Bone marrow (tissue), 2 donors: ENCODE measurements at places on chromosomes 7 and 10.

GRCh38 chr10:119668461-119668860, 17.3 kb downstream of the BAG3 start:
- DNase-seq, result no peak

GRCh38 chr7:1939434-1940401, 269.6 kb downstream of the ELFN1 start:
- no peak for DNase-seq

DNA sequence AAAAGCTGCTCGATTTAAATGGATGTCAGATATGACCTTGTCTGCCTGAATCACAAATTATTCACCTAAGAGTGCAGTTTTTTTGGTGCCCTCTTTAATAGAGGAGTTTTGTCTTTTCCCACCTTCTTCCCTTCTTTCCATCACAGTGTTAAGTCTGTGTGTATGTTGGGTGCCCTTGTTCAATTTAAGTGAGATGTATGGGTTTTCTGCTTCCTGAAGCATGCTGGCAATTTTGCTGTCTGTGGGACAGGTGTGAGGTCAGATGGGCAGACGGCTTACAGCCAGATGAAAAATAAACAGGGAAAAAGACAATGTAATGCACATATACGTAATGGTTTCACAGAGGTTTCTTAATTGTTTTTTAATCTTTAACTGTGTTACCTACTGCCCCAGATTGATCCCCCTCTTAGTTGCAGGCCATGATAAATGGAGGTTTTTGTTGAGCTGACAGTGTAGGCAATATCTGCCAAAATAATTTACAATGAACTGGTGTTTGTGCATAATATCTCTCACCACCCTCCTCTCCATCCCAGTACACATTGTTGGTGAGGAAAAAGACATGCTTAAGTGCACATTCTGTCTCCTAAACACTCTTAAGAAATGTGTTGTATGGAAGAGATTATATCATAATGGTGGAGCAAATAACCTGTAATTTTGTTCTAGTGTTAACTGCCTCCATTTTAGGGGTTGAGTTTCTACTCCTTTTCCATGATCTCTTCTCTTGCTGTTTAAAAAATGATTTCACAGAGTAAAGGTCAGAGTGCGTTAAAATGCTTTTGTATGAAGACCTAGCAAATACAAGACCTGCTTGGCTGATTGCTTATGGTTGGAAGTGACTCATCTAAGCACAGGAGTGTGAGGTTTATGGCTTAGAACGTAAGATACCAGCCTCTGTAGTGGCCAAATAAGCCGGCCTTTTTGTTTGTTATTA, 123.9 kb downstream of the LRRC4 start:
- DNase-seq, result no peak

- no peak for DNase-seq
These were observed 9.9 kb downstream of the PHTF2 start for GRCh38 chr7:77808517-77808916.

DNA sequence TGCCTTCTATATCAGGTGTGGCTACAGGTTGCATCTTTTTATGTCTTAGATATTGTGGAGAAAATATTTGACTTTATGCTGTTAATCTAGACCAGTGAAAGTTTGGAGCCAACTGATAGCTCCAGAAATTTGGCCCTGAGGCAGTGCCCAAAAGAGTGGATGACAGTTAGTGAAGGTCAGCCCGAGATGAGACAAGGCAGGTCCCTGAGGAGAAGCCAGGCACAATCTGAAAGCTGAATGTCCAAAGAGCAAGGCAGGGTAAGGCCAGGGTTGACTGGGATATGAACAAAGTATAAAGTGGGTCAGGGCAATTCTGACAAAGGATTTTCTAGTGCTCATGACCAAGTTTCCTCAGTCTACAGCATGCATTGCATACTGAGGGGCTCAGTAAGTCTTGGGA, 661.9 kb downstream of the SUGCT start:
- no peak for DNase-seq

GRCh38 chr7:13258386-13258785, 571.0 kb downstream of the ARL4A start:
- no peak for DNase-seq

GRCh38 chr10:1628757-1629156, 108.6 kb downstream of the ADARB2 start:
- DNase-seq, result no peak

DNA sequence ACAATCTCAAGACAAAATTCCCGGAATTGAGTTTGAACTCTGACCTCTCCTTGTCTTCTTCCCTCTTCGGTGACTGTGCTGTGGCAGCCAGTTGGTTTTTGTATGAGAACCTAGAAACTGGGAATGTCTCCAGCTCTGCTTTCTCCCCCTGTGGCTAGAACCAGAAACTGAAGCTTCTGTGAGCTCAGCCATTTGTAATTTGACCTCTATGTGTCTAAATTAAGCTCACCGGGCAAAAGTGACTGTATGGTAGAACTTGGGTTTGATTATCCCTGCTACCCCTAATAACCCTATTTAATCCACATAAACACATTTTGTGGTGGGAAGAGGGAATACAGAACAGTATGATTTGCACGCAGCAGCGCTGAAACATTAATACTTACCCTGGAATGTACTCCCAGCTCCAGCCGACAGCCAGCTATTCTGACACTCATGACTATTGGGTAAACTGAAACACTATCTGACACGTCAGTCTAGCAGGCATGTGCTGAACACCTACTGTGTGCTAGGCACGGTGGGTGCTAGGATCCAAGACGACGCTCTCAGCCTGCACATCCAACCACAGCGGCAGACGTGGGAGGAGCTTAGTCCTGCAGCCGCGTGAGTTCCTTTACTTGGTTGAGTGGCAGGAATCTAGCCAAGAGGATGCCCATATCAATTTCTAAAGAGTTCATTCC, 324.8 kb downstream of the SFMBT2 start:
- no peak for DNase-seq

- no peak for DNase-seq
These were observed 86.8 kb upstream of the NAMPT start for GRCh38 chr7:106371629-106372028.
